ENCODE measurements at places on chromosomes 12 and 14.

- no peak for DNase-seq
Measured at GRCh38 chr12:24904871-24905270, 44.0 kb downstream of the BCAT1 start.

DNA sequence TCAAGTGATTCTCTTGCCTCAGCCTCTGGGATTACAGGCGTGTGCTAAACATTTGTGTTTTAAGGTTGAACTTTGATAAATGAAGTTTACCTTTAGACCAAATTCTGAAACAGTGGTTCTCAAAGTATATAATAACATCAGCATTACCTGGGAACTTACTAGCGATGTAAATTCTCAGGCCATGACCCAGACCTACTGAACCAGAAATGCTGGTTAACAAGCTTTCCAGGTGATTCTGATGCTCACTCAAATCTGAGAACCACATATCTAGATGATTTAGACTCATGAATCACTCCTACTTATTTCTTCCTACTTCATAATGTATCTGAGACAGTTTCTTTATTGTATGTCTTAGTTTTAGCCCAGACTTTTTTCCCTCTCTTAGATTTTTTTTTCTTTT is 43.6 kb downstream of the RAD51B start:
- no peak for DNase-seq

DNA sequence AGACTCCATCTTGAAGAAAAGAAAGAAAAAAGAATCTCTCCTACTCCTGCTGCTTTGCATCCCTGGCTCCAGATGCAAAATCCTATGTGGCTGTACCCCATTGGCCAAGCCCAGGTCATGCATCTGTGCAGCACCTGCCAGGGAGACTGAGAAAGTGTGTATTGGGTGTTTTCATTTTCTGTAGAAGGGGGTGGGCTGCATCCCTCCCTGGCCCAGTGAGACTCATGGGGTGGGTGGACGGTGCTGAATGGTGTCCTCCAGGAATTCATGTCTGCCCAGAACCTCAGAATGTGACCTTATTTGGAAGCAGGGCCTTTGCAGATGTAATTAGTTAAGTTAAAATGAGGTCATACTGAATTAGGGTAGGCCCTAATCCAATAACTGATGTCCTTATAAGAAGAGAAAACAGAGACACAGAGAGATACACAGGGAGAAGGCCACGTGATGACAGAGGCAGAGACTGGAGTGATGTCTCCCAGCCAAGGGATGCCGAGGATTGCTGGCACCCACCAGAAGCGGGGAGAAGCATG is 23.2 kb downstream of the MOAP1 start:
- DNase-seq, result no peak

DNA sequence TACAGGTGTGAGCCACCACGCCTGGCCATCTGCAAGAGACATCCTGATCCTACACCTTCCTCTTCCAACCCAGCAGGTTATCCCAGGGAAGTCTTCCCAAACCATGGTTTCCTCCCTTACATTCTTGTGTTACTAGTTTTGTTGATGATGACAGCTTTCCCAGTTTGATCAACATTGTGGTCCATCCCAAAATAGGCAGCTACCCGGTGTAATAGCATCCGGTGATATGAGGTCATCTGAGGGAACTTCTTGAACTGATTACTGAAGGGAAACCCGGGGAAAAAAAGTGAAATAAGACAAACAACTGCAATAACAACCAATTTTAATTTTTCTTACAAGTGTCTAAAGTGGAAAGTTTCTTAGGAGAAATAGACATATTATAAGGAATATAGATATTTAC is 45.3 kb upstream of the STAC3 start:
- no peak for DNase-seq
